CD4-positive, alpha-beta T cell treated with Interleukin-6 for 4 hours (primary cell): ENCODE measurements at places on chromosomes 3 and 15.

- DNase-seq = no peak
Measured at GRCh38 chr3:148757238-148758215, 59.8 kb downstream of the AGTR1 start.

- DNase-seq = no peak
Measured at GRCh38 chr15:62875626-62876021, 166.9 kb upstream of the TPM1 start.

- no peak for DNase-seq
Measured at GRCh38 chr15:38897551-38897950, 332.9 kb upstream of the RASGRP1 start.

DNA sequence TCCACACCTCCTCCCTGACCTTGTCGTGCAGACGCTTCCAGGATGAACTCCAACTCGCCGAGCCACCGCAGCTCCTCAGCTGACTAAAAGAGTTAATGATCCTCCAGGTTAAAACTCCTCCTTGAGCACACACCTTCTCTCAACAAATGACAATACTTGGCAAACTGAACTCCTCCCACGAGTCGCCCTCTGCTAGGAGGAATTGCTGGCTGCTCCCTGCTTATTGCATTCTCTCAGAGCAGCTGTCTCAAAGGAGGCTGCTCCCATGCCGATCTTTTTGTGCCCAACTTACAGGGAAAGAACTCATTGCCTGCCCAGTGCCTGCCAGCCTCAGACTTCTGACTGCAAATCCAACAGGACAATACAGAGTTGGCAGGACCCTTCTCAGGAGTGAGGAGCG is at the start of gene ATP13A4:
Gene ATP13A4 (minus strand): TSS at position 85 of the 400 bp plus-strand sequence. CDS start 96 bp downstream, outside the sequence.
- DNase-seq = no peak

DNA sequence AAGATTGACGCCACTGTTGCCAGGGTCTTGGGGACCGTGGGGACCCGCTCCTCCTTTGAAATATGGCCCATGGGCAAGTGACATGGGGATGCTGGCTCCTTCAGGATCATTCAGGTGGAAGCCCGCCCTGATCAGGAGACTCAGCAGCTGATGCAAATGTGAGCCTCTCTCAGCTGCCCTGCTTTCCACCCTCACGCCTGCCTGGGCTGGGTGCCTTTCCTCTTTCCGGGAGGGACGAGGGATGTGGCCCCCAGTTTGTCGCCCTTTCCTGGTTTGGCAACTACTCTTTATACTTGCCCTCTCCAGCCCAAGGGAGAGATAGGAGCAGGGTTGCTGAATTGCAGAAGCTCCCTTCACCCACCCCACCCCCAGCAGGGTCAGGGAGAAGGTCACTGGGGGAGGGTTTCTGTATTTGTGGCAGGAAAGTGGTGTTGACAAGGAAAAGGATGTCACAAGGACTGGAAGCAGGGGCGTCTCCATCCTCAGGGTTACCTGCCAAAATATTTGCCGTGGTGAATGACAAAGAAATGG is 21.8 kb downstream of the DNASE1L3 start:
- DNase-seq = no peak

DNA sequence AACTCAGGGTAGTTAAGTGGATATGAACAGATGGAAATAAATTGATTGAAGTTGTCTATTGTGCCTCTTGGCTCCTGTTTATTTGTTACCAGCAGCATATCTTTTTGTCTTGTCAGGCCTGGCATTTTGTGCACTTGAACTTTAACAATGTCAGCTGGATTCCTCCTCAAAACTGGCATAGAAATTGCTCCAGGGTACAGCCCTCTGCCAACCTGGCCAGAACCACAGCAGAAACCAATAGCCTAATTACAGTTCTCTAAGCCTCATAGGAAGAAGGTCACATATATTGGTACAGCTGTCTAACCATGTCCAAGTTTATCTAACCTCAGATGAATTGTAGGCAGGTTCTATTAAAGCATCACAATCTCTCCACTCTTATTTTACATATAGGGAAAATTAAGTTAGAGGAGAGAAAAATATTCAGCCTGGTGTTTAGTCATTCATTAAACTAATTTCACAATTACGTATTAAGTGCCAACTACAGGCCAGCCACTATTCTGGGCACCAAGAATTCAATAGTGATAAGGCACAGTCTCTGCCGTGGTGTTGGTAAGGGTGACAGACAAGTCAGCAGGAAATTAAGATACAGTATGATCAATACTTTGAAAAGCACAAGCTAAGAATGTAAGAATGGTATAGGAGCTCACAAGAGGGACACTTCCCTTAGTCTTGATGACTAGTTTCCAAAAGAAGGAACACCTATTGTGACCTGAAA is 452.9 kb upstream of the NECTIN3 start:
- DNase-seq = no peak

DNA sequence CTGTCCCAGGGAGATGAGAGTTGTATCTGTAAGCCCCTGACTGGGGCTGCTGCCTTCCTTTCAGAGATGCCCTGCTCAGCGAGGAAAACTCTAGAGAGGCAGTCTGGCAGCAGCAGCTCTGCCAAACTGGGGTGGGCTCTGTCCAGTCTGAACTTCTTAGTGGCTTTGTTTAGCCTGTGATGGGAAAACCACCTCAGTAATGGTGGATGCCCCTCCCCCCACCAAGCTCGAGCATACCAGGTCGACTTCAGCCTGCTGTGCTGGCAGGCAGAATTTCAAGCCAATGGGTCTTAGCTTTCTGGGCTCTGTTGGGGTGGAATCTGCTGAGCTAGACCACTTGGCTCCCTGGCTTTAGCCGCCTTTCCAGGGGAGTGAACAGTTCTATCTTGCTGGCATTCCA is 218.3 kb downstream of the TUSC7 start:
- no peak for DNase-seq

- DNase-seq = peak; percentile 81
Measured at GRCh38 chr3:194344012-194344411, 7.1 kb downstream of the CPN2 start.

DNA sequence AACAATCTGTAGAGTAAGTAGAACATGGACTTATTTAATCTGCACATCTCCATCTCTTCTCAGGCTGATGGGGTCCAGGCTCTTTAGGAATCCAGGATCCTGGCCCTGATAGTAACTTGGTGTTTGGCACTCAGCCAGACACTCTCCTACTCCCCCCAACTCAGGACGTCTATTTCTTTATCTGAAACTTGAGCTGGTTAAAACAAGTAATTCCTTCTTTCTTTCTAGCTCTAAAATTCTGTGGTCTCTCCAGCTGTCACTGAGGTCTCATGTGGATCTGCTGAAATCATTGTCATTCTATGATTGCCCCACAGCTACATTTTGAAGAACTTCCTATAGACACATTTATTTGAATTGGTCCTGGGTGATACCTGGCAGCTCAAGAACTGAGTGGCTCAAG is 59.0 kb downstream of the TP63 start:
- DNase-seq = no peak

GRCh38 chr3:102259663-102260062 is 175.2 kb upstream of the ZPLD1 start:
- no peak for DNase-seq

DNA sequence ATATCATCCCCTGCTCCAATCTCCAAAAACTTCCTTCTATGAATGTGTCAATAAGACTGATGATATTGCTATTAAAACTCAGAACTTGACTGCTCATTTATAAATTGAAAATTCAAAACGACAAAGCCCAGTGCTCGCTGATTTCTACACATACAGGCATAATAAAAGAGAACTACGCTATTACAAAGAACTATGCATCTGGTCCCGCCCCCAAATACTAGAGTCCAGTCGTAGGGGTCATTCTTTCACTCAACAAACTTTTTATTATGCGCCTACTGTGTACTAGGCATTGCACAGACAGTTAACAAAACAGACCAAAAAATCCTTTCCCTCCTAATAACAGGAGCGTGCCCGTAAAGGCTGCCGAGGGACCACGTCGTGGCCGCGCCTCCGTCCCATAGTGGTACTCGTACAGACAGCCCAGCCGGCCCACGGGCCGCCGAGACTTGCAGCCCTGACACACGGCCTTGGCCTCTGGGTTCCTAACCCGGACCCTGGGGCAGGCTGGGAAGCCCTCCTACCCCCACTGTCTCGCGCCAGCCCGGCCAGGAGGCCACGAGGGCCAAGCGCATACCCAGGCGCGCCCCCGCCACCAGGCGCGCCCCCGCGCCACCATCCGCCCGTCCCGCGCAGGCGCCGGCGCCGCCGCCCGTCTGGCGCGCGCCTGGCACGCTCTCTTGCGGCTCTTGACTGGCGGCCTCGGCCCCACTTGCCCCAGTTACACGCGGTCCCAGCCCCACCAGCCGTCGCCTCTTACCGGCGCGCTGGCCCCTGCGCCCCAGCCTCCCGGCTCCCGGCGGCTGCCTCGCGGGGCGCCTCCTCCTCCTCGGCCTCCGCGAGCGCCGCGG is 757 bp downstream of the AVEN start:
- DNase-seq = peak; percentile 81

GRCh38 chr15:42215913-42216829 is 8.1 kb upstream of the VPS39 start:
- no peak for DNase-seq

- DNase-seq = no peak
Measured at GRCh38 chr15:57375827-57376695, at the start of gene CGNL1. Gene CGNL1 (plus strand): TSS chr15:57376505. CDS start chr15:57438000, 61,495 bp downstream.

DNA sequence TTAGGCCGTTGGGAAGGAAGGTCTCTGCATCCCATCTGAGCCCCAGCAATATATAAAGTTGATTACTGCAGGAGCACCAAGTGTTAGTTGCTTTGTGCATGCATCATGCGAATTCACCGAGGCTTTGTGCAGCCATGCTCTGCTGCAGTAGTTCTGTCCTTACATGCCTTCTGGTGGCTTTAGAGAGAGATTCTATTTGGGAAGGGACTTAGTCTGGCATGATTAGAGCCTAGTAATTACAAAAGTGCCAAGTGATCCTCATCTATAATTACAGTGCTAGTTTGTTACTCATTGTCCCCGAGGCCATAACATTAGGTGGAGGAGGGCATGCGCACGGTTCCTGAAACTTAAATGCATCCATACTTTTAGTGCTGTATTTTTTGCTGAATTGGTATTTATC is 353.6 kb downstream of the CNTN4 start:
- no peak for DNase-seq
